Neural crest cell (in vitro differentiated cells): ENCODE measurements at places on chromosomes 3 and 15.
A peak's percentile ranks its signal among the peaks of the same experiment; 100 is the strongest.

DNA sequence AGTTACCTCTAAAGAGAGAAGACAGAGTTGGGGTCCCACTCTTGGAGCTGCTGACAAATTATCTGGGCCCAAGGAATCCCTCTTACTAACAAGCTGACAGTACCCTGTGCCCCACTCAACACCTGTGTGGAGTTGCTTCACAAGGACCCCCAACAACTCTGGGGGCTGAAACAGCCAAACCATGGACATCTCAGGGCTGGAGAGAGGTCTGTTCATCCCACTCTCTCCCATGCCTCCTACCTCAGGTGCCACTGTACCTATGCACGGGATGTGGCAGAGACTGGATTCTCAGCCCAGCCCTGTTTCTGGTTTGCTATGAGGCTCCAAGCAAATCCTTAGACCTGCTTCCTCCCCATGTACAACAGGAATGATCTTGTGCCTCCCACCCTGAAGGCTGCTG is 101.7 kb downstream of the ETFA start:
- no peak for DNase-seq

- no peak for DNase-seq
Measured at GRCh38 chr3:79881431-79881830, 113.6 kb upstream of the ROBO1 start.

- no peak for DNase-seq
Measured at GRCh38 chr15:52734329-52734728, 55.1 kb upstream of the ATOSA start.

DNA sequence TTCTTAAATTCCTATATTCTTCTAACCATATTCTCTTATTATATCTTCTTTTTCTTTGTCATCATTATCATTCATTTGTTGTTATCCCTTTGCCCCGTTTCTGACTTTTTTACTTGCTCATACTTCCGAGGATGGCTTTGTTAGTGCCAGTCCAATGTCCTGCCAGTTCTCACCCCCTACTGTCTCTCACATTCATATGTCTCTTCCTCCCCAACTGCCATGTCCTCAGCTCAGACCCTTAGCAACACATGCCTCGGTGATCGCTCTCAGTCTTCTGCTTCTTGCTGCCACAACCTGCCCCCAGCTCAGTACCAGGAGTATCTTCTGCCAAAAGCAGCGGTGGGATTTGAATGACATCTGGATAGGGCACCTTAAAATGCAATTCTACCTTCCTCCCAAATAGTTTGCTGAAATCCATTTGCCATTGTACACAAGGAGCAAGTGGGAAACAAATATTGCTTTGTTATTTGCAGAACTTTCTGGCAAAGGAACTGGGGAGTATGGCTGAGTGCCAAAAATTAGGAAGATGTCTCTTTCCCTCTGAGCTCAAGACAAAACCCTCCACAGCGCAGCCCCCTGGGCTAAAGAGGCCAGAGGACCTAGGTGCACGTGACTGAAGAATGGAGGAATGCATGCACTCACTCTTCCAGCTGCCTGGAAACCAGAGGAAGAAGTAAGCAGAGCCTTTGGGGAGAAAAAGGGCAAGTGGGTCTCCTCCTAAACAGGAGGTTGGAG is 57.7 kb upstream of the CTNNB1 start:
- DNase-seq = no peak

GRCh38 chr3:141646760-141647561 is 91.1 kb upstream of the RNF7 start:
- peak; percentile 11 for DNase-seq

- no peak for DNase-seq
Measured at GRCh38 chr3:66778777-66779176, 219.3 kb upstream of the KBTBD8 start.

- no peak for DNase-seq
Measured at GRCh38 chr15:92682741-92683510, 27.4 kb upstream of the FAM174B start.

GRCh38 chr15:55627730-55628368 is 39.7 kb upstream of the PYGO1 start:
- no peak for DNase-seq

DNA sequence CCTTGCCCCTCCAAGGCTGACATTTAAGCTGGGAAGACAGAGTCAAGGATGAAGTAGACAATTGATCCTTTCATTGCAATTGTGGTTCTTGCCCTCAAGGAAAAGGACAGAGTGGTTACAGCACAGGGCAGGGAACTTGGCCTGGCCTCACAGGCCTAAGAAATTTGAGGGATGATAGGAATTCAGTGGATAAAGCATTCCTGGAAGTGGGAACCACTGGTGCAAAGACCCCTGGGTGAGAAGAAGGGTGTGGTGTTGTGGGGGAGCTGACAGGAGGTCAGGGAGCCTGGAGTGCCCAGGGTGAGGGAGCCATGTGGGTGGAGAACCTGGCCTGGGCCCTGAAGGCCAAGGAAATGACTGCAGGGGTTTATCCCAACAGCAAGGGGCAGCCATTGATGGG is 287.4 kb downstream of the UACA start:
- no peak for DNase-seq
